ENCODE measurements at places on chromosomes 6 and 20. TPM values are rescaled to one million over a fixed set of nuclear protein-coding genes. Genes with fewer than 3 reads are reported as not detected.

DNA sequence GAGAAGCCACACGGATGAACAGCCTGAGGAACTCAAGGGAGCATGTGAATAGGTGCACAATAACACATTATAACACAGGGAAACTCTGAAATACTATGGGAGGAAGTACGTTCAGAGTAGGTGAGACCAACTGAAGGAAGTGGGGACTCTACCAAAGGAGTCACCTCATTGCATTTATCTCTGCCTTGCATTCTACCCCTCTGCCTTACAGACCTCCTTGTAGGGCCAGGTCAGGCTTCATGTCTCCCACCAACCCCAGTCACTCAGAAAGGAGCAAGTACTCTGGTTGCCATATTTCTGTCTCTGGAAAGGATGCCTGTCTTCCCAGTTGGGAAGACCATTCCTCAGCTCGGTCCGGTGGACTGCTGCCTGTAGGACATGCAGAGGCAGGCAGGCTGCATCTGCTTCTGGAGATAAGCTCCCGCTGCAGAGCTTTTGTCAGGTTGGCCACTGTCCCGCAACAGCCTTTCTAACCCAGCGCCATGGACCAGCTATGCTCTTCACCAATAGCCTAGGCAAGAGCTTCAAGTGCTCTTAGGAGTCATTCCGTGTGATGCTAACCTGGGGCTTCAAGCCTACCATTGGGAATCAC lies 51.6 kb upstream of the ASIP start:
- H3K36me3 ChIP-seq, result no peaks in the 10 kb centered on the region
- peaks cover 3% of the 10 kb centered on the region for H3K4me1 ChIP-seq
- DNase-seq, result no peak
- H3K27ac ChIP-seq, result no peak overlapping the region
- peaks cover 3% of the 10 kb centered on the region for H3K27me3 ChIP-seq

DNA sequence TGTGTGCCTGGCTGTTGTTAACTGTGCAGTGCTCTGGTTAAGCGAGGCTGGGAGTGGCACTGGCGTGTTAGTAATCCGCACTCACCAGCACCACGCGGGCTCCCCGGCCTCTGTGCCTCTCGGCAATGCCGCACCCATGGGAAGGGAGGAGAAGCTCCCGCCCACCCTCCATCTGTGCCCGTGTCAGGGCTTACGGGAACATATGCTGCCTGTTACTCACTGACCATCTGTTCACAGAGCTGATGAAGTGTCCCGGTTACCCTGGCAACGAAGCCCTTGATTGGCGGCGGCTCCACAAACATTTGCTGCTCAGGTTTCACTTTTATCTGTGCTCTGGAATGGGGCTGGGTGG lies 114.7 kb downstream of the PSMB1 start:
- peaks cover 7% of the 10 kb centered on the region for H3K4me1 ChIP-seq
- H3K27ac ChIP-seq, result no peak overlapping the region
- H3K4me3 ChIP-seq, result no peak overlapping the region
- peak; percentile 86 for DNase-seq

DNA sequence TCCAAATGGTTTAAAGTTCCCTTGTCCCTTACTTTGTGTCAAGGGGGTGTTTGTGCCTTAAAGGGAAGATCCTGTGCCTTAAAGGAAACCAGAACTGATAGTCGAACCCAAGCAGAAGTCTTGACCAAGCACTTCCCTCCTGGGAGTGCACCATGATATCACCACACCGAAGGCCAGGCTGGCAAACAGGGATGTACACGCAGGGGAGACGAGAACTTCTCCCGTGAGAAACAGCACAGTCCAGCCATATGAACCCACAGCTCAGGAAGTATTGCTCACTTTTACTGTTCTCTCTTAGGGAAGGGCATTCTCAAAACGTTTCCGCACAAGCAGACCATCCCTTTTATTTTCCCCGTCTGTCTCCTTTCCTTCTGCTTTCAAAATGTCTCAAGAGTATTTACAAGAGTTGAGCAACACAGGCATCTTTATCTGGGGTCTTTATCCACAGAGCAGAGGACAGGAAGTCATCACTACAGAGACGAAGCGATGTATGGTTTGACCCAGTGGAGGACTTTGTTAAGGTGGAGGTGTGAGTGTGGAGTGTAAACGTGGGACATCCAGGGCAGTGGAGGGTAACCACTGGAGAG lies 12.8 kb upstream of the SERPINB1 start:
- H3K27ac ChIP-seq, result peak overlapping the region; percentile 58
- H3K4me1 ChIP-seq, result peaks cover 4% of the 10 kb centered on the region
- H3K4me3 ChIP-seq, result peak overlapping the region; percentile 40
- DNase-seq, result no peak

GRCh38 chr6:165663736-165664558 lies 906 bp upstream of the PDE10A start:
- H3K4me1 ChIP-seq, result no peaks in the 10 kb centered on the region
- DNase-seq, result no peak

DNA sequence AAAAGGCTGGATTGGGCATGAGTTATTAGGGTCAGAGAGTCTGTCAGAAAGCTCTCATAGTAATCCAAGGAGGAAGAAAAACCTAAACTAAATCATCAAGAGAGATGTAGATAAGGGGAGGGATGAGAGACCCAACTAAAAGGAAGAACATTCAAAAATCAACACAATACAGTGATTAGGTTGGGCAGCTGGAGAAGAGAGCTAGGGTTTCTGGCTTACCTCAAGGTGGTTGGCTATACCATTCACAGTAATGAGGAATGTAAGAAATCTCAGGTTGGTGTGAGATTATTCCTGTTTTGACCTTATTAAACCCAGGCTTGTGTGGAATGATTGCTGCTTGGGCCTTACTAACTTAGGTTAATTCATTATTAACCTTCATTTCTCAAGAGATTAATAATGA lies 6.2 kb upstream of the COX7A2 start:
- no peaks in the 10 kb centered on the region for H3K27me3 ChIP-seq
- no peak overlapping the region for H3K4me3 ChIP-seq
- H3K27ac ChIP-seq, result no peak overlapping the region
- DNase-seq, result no peak
- no peaks in the 10 kb centered on the region for H3K4me1 ChIP-seq

DNA sequence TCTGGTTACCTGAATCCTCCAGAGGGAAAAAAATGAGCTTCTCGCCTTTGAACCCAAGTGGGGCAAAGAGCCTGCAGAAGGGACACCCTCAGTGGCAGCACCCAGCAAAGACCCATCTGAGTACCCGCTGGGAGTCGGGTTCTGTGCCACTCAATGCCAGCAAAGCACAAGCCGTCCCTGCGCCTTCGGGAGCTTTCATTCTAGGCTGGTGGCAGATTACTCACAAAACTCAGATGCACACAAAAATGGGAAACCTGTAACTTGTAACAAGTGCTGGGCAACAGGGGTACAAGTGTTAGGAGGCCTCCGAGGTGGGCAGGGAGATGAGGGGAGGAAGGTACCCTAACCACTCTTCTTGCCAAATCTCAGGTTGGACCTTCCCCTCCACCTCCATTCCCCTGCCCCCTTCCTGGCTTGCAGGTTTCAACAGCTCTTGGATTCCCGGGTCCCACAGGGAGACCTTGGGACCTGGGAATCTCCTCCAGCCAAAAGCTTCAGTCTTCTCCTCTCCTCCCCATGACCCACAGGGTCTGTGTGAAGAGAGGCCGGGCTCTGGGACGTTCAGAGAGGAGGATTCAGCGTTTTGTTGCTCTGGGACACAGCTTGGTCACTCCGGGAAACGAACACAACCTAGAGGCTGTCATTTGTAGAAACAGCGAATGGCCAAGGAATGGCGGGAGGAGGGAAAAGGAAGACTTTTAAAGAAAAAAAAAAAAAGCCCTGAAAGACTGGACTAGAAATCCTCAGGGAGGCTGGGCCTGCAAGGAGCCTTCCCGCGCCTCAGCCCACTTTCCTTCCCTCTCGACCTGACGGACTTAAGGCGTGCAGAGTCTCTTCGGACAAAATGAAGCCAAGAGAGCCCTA lies 1.2 kb upstream of the PARD6B start:
- H3K4me1 ChIP-seq, result peaks cover 16% of the 10 kb centered on the region
- H3K36me3 ChIP-seq, result no peaks in the 10 kb centered on the region
- peak overlapping the region; percentile 80 for H3K27ac ChIP-seq
- H3K4me3 ChIP-seq, result peak overlapping the region; percentile 95
- no peaks in the 10 kb centered on the region for H3K27me3 ChIP-seq

DNA sequence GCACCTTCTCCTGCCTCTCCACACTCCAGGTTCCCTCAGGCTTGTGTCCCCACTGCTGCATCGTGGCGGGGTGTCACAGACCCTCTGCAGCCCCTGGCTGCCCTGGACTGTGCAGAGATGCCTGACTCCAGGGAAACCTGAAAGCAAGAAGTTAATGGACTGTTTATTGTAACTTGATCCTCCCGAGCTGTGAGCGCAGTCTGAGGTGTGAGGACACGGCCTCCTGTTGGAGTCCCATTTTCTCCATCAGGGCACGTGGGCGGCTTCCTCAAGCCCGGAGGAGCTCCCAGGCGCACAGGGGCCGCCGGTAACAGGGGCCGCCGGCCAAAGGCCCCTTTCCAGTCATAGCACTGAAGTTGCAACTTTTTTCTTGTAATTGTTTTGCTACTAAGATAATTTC lies 16.9 kb downstream of the RBM38 start:
- H3K27ac ChIP-seq, result peak overlapping the region; percentile 98
- peaks cover 71% of the 10 kb centered on the region for H3K4me1 ChIP-seq
- no peak for DNase-seq
- peaks cover 54% of the 10 kb centered on the region for H3K36me3 ChIP-seq
- H3K4me3 ChIP-seq, result no peak overlapping the region

DNA sequence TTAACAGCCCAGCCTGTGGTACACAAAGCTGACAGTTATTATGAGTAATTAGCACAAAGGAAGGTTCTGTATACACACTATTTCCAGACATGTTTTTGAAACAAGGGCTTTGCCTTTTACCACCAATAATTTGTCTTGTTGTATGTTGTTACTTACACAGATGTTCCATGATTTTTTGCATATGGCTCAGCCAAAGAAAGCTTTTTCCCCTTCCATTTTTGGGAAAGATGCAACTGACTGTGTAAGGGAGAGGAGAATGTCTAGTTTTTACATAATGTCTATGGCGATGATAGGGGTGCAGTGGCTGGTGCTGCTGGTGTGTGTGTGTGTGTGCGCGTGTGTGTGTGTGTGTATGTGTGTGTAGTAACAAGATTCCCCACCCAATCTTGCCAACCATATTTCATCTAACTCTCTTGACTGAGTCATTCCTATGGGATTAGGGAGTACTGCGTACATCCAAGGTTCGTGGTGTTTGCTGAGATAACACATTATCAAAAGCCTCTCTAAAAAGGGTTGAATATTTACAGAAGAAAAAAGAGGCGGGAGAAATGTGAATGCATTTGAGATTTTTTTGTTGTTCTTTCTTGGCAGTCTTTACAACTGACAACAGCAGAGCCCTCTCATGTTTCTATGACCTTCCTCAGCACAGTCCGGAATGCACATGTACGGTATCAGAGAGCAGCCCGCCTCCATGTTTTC lies 192.2 kb downstream of the GMPR start:
- H3K4me3 ChIP-seq, result no peak overlapping the region
- no peaks in the 10 kb centered on the region for H3K27me3 ChIP-seq
- no peaks in the 10 kb centered on the region for H3K36me3 ChIP-seq
- H3K4me1 ChIP-seq, result no peaks in the 10 kb centered on the region
- no peak overlapping the region for H3K27ac ChIP-seq
- no peak for DNase-seq

DNA sequence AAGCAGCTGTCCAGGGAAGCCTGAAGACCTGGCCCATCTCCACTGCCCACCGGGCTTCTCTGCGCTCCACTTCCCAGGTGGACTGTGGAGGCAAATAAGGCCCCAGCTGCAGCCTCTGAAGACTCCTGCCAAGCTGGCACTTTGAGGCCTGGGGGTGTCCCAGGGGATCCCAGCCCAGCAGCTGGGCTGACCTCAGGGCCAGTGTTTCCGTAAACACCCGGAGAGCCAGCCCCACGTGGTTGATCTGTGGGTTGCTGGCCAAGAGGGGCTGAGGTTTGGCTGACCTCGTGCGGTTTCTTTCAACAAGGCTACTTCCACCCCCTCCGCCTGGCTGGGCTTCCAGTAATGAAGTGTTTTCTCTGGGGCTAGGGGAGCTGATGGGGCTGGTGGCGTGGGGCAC lies 12.4 kb upstream of the CCN5 start:
- H3K27me3 ChIP-seq, result no peaks in the 10 kb centered on the region
- no peaks in the 10 kb centered on the region for H3K4me1 ChIP-seq
- no peak overlapping the region for H3K4me3 ChIP-seq
- DNase-seq, result peak; percentile 94
- peak overlapping the region; percentile 62 for H3K27ac ChIP-seq
- H3K36me3 ChIP-seq, result no peaks in the 10 kb centered on the region

DNA sequence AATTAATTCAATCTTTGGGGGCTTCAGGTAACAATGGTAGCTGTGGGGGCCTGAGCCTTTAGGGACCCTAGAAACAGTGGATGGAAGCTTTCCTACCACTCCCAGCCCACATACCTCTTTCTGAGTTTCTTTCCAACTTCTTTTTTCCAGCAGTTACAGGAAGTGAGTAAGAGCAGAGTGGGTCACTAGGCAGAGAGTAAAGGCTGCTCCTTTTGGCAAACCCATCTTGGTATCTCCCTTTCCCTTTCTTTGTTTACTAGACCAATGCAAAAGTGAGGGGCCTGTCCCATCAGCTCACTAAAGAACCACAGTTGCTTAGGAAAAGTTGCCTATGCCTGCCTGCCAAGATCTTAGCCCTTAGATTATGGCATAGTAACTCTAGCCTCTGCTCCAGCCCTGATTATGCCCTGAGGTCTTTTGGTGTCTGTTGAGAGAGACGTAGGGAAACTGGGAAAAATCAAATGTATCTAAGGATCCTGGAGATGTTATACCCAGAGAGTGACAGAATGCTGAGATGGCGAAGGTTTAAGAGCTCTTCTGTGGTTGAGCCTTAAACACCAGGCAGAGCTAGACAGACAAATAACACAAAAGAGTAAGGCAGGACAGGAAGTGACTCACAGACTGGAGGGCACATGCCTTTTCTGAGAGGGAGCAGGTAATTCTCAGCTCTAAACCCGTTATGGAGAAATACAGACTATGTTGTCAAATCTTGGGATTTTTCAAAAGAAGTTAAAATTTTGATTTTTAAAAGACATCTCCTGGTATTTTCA lies 31.3 kb downstream of the TRMT6 start:
- H3K27ac ChIP-seq, result no peak overlapping the region
- no peak for DNase-seq
- no peaks in the 10 kb centered on the region for H3K27me3 ChIP-seq
- H3K4me3 ChIP-seq, result no peak overlapping the region

GRCh38 chr6:144346719-144347447 lies 61.7 kb downstream of the UTRN start:
- no peaks in the 10 kb centered on the region for H3K36me3 ChIP-seq
- no peak overlapping the region for H3K27ac ChIP-seq
- H3K4me1 ChIP-seq, result peaks cover 6% of the 10 kb centered on the region
- no peak overlapping the region for H3K4me3 ChIP-seq
- no peak for DNase-seq
- no peaks in the 10 kb centered on the region for H3K27me3 ChIP-seq

The HCK gene
- 28.0 TPM for total RNA-seq

The GRM4 gene
- 0.14 TPM for total RNA-seq

The BMP2 gene
- 3.2 TPM for total RNA-seq

The TAAR8 gene
- not detected for total RNA-seq

The OPRM1 gene
- 0.71 TPM for total RNA-seq

The CTAGE9 gene
- total RNA-seq, result not detected

The KIAA0408 gene
- 42.4 TPM for total RNA-seq

The FNDC11 gene
- total RNA-seq, result 0.36 TPM

The THBD gene
- total RNA-seq, result 14.3 TPM

The DACT2 gene
- total RNA-seq, result 0.36 TPM
